ENCODE measurements at places on chromosomes 7 and 10.

DNA sequence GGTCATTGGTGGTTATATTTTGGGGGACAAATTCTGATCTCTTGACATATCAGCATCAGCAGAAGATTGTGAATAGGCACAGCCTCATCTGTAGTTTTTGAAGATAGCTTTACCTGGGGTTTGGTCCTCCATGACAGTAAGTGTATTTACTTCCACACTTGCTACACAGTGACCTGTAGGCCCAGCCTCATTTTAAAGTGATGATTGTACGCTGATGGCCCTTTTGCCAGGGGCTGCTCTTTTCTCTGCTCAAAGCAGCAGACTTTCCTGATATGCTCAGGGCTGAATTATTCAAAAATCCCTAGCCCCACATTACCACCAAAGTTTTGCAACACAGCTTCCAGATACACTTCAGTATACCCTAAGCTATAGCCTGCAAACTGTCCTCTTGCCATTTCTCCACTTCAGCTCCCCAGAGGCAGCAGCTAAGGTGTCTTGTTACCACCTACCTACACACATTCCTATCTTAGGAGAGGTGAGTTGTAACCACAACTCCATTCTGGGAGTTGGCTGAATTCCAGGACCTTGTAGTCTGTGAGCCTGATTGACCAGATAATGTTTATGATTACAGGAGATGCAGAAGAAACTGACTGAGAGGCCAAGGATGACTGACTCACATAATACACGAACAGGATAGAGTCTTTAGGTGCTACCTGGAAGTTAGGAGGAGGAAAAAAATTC is 6.0 kb downstream of the ASB4 start:
- no peak for DNase-seq

DNA sequence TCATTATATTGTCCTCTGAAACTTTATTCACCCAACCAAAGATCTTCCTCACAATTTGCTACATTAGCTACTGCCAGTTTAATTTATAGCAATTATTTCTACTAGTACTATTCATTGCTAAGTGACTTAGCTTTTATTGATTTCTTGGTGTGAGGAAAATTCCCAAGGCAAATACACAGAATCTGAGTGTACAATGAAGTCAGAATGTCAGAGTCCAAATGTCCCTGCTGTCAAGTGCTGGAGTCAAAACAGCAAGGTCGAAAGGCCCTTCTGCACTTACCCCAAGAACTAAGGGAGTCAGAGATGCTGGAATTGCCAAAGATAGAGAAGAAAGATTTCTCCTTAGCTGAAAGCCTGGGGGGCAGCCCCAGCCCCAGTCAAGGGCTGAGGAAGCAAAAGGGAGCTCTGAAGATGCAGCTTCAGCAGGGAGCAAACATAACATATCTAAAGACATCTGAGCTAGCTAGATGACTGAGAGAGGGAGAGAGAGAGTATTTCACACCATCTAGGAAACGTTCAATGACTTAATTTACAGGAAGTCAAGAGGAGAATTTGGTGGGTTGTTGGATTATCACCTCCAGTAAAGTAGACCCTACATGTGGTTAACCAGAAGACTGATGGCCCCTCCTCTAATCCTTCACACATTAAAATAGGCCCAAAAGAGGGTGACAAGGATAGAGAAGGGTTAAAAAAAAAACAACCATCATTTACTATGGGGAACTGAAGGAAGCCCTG is 36.6 kb upstream of the SAMD8 start:
- no peak for DNase-seq

GRCh38 chr10:109929501-109930219 is 6.3 kb upstream of the XPNPEP1 start:
- DNase-seq, result no peak

- no peak for DNase-seq
Observed at GRCh38 chr10:7320072-7320471, 90.8 kb downstream of the SFMBT2 start.

GRCh38 chr10:131074682-131075081 is 236.8 kb downstream of the TCERG1L start:
- DNase-seq, result no peak

DNA sequence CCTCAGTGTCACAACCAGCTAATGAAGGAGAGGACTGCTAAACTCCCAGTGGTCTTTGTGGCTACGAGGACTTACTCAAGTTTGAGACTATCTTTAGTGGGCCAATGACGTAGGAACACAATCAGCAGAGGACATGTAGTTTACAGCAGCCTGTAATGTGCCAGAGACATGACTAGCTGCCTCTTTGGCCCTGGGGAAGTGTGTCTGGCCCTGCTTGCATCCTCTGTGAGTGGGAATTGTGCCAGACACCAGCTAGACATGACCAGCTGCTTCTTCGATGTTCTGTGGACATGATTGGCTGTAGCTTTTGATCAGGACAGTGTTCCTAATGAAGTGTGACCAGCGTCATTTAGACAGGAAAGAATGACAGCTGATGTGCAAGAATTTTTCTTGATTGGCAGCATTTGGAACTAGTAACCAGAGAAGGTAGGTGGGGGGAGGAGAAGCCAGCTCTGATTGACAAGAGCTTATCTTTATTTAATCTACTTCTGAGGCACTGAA is 141.7 kb downstream of the AUTS2 start:
- DNase-seq, result no peak

GRCh38 chr7:16919440-16919839 is 37.7 kb upstream of the AGR3 start:
- no peak for DNase-seq

- no peak for DNase-seq
Observed at GRCh38 chr10:59698326-59698725, 11.3 kb downstream of the SLC16A9 start.

DNA sequence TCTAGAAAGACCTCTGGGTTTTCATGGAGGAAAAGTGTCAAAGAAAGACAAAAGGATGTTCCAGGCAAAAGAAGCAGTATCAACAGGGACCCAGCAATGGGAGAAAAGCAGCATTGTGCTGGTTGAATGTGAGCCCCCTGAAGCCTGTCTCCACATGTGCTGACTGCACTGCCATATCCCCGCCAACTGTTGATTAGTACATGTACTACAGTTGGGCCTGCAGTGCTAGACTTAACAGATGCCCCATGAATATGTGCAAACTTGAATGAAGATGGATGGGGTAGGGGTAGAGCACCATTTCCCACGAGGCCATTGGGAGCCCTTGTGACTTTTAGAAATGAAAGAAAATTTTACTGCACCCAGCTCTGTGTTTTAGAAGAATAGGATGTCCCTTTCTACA is 15.6 kb upstream of the WDR11 start:
- DNase-seq, result no peak

Data from non-pigmented ciliary epithelial cell (primary cell).